ENCODE measurements at places on chromosomes 7 and 10.

DNA sequence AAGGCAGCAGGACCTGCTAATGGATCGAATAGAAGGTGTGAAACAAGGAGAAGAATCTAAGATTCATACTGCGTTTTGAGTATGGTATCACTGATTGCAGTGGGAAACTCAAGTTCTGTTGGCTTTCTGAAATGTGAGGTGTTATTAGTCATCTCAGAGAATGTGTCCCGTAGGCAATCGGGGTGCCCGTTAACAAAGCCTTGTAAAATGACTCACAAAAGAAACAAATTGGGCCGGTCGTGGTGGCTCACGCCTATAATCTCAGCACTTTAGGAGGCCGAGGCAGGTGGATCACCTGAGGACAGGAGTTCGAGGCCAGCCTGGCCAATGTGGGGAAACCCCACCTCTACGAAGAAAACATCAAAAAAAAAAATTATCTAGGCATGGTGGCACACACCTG is 118.2 kb upstream of the C7orf33 start:
- DNase-seq = no peak

- no peak for DNase-seq
Observed at GRCh38 chr10:4498711-4499251, 327.2 kb upstream of the AKR1E2 start.

- DNase-seq = no peak
Observed at GRCh38 chr10:51832652-51833383, 133.4 kb upstream of the CSTF2T start.

GRCh38 chr10:54691331-54691730 is 109.7 kb downstream of the PCDH15 start:
- no peak for DNase-seq

GRCh38 chr10:43255634-43256431 is 11.0 kb downstream of the RASGEF1A start:
- no peak for DNase-seq

DNA sequence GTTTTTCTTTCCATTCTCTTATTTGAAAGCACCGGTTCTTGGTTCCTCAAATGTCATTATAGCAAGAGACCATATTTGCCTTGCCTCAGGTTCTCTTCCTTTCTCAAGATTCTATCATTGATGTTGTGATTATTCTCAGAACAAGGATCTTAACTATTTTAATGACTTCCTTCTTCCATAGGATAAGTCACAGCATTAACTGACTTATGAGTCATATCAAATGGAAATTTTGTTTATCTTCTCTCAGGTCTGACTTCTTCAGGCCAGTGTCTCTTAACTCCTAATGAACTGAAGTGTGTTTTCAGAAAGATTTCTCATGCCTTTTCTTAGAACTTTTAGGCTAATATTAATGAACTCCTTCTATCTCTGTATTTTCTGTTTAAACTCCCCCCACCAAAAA is 794.6 kb upstream of the LRRN3 start:
- no peak for DNase-seq

- no peak for DNase-seq
Observed at GRCh38 chr7:100169147-100169850, 882 bp upstream of the GAL3ST4 start.
